CD4-positive, alpha-beta T cell treated with Interleukin-4 for 4 hours (primary cell): ENCODE measurements at places on chromosomes 7 and 10.

DNA sequence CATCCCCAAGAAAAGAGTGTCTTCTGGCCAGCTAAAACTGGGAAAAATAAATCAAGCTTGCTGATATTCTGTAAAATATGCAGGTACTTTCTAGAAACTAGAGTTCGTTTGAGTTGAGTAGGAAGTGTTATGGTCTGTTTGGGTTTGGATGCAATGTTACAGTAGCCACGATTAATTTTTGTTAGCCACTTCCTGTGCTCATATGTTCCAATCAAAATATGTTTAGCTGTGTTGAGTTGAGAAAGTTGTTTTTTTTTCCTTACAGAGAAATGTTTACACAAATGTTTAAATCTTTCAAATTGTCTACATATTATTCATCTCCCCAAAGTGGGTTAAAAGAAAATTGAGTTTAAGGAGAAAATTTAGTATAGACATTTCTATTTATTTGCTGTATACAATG, 11.3 kb upstream of the LAMB1 start:
- no peak for DNase-seq

- no peak for DNase-seq
Observed at GRCh38 chr10:29322918-29323317, 34.0 kb downstream of the LYZL1 start.

GRCh38 chr10:97948822-97949221, 81.6 kb downstream of the CRTAC1 start:
- no peak for DNase-seq

- DNase-seq = no peak
Observed at GRCh38 chr7:143900230-143900766, 1.7 kb downstream of the TCAF1 start.

GRCh38 chr10:18424200-18424599, 227.2 kb downstream of the NSUN6 start:
- no peak for DNase-seq
